ENCODE measurements at places on chromosomes 6 and 20.

DNA sequence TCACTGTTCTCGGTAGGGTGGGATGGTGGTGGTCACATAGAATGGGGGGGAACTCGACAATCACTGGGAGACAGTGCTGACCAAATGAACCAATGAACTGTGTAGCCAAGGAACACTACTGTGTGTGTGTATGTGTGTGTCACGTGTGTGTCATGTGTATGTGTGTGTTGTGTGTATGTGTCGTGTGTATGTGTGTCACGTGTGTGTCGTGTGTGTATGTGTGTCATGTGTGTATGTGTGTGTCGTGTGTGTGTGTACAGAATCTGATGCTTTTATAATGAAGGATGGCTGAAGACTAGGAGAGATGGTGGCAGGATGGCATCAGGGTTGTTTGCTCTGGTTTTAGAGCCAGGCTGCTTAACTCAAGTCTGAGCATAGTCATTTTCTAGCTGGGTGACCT, 99.1 kb upstream of the DUSP22 start:
- no peak for DNase-seq
- H3K4me1 ChIP-seq, result peaks cover 18% of the 10 kb centered on the region
- H3K4me3 ChIP-seq, result no peak overlapping the region
- H3K27me3 ChIP-seq, result no peaks in the 10 kb centered on the region
- no peaks in the 10 kb centered on the region for H3K36me3 ChIP-seq

DNA sequence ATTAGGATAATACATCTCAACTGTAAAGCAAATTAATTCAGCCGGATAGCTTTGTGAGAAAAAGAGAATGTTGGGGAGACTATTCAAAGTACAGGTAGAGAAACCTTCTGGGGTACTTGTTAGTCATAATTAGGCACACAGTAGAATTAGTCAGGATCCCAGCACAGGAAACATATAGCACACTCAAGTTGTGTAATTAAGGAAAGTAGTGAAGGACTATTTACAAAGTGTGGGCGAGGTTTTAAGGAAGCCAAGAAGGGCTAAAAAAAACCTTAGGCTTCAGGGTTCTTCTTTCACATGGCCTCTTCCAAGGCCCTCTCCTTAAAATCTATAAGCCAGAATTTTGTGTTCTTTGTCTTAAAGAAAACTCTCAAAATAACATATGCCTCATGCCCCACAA, 126.7 kb downstream of the RTN4IP1 start:
- H3K4me1 ChIP-seq, result no peaks in the 10 kb centered on the region
- H3K27me3 ChIP-seq, result peaks cover 19% of the 10 kb centered on the region
- no peak overlapping the region for H3K4me3 ChIP-seq
- H3K36me3 ChIP-seq, result no peaks in the 10 kb centered on the region

- DNase-seq, result no peak
- no peaks in the 10 kb centered on the region for H3K36me3 ChIP-seq
- H3K4me1 ChIP-seq, result peaks cover 5% of the 10 kb centered on the region
- no peak overlapping the region for H3K27ac ChIP-seq
- no peak overlapping the region for H3K4me3 ChIP-seq
These were observed 26.8 kb upstream of the SLC9A8 start for GRCh38 chr20:49785852-49786175.

DNA sequence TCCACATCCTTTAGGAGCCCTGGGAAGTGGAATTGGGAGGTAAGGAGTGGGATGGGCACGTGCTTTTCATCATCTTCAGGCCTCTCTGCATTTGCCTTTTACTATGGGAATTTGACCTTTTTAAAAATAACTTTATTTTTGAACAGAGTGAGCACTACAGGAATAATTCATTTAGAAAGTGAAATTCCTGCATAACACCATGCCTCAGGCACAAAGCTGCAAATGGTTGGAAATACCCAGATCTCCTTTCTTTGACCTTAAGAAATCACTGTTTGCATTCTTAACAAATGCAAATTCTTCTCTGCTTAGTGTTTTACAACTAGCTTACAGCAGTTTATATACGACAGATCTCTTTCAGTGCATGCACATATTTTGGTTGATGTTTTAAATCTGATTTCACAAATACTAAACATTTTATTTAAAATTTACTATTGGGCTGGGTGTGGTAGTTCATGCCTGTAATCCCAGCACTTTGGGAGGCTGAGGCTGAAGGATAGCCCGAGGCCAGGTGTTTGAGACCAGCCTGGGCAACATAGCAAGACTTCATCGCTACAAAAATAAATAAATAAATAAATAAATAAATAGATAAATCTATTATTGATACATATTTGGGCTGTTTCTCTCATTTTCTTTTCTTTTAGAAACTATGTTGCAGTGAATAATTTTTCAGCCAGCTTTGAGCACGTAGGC, 24.5 kb downstream of the CST8 start:
- no peaks in the 10 kb centered on the region for H3K27me3 ChIP-seq
- no peaks in the 10 kb centered on the region for H3K4me1 ChIP-seq
- H3K36me3 ChIP-seq, result no peaks in the 10 kb centered on the region
- no peak overlapping the region for H3K4me3 ChIP-seq
- H3K27ac ChIP-seq, result no peak overlapping the region

DNA sequence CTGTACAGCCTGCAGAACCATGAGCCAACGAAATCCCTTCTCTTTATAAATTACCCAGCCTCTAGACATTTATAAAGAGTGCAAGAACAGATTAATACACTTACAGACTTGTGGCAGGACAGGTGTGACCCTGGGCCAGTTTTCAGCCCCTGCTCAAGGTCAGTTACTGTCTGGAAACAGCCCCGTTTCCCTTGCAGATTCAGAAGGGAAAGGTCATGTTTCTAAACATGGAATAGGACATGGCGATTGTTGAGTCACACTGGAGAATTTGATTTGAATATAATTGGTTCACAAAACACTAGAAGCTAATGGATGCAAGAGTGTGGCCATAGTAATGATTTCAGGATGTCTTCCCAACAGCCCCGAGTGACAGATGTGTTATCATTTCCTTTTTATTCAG, 248.8 kb downstream of the DLL1 start:
- H3K36me3 ChIP-seq, result no peaks in the 10 kb centered on the region
- peak overlapping the region; percentile 71 for H3K27ac ChIP-seq
- H3K27me3 ChIP-seq, result no peaks in the 10 kb centered on the region
- no peak for DNase-seq
- H3K4me1 ChIP-seq, result peaks cover 10% of the 10 kb centered on the region

DNA sequence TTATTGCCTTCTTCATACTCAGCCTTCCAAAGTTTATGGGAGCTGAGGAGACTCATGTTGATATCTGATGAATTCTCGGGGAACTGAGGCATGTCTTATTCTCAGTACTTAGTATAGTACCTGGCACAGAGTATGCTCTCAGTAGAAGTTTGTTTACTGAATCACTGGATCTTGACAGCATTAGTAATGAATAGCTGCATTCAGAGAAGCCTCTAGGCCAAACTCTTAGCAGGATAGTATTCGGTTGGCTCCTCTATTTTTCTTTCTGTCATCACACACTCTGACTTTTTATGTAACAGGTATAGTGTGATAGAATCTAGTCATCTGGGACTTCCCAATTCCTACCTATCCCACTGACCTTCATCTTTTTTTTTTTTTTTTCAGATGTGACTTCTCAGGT, 566.4 kb upstream of the MAN1A1 start:
- H3K4me1 ChIP-seq, result no peaks in the 10 kb centered on the region
- no peaks in the 10 kb centered on the region for H3K27me3 ChIP-seq
- no peak for DNase-seq
- no peak overlapping the region for H3K27ac ChIP-seq

DNA sequence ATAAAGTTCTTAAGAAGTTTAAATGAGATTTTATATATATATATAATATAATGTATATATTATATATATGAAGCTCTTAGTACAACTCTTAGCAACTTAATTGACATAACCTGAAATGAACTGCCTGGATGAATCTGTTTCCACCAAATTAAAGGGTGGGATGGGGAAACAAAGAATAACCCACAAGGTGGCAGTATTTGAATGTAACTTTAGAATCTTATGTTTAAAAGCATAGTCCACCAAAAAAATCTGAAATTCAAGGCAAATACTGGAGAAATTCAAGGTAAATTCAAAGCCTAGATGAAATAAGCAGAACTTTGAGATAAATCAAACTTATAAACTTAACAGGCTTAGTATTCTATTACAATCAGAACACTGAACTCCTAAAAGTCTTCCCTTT, 4.4 kb upstream of the IBTK start:
- no peaks in the 10 kb centered on the region for H3K36me3 ChIP-seq
- H3K27me3 ChIP-seq, result no peaks in the 10 kb centered on the region
- no peaks in the 10 kb centered on the region for H3K4me1 ChIP-seq
- H3K4me3 ChIP-seq, result no peak overlapping the region
- no peak overlapping the region for H3K27ac ChIP-seq

GRCh38 chr6:107841275-107841670, 17.2 kb upstream of the SCML4 start:
- no peaks in the 10 kb centered on the region for H3K36me3 ChIP-seq
- no peak overlapping the region for H3K27ac ChIP-seq
- H3K4me3 ChIP-seq, result no peak overlapping the region
- H3K27me3 ChIP-seq, result no peaks in the 10 kb centered on the region

DNA sequence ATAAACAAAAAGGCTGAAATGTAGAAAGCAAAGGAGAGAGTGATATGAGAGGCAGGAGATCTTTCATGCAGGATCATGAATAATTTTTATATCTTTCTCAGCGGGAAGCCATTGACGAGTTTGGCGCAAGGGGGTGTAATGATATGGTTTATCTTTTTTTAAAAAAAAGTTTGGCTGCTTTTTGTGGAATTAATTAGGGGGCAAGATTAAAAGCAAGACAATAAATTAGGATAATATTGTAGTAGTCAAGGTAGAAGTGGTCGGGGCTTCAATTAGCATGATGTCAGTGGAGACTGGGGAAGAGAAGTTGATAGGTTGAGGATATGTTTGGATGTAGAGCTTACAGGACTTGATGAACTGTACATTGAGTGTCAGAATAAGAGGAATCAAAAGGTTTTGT, 4.0 kb downstream of the SENP6 start:
- no peak overlapping the region for H3K27ac ChIP-seq
- no peak for DNase-seq
- H3K4me1 ChIP-seq, result peaks cover 44% of the 10 kb centered on the region
- no peaks in the 10 kb centered on the region for H3K36me3 ChIP-seq
- H3K27me3 ChIP-seq, result no peaks in the 10 kb centered on the region

- no peaks in the 10 kb centered on the region for H3K36me3 ChIP-seq
- H3K4me3 ChIP-seq, result no peak overlapping the region
- DNase-seq, result no peak
These were observed 124.9 kb downstream of the KLHL32 start for GRCh38 chr6:97049253-97050011.

- H3K36me3 ChIP-seq, result no peaks in the 10 kb centered on the region
- H3K4me1 ChIP-seq, result peaks cover 11% of the 10 kb centered on the region
- H3K27ac ChIP-seq, result no peak overlapping the region
- peaks cover 34% of the 10 kb centered on the region for H3K27me3 ChIP-seq
These were observed 13.7 kb downstream of the PNPLA1 start for GRCh38 chr6:36283608-36284007.

DNA sequence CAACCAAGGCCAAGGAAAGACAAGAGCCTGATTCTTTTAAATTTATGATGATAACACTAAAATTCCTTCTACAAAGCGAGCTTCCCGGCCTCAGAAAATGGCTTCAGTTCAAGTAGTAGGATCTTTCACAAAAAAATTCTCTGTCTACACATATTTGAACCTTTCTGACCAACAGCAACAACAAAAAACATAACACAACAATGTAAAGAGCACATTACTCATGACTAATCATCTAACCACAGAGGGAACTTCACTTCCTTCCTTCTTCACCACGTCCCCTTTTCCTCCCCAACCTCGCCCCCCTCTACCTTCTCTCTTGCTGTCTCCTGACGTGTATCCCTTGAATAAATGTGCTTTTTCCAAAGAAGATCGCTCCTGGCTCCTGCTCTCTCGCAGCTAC, 228.2 kb downstream of the MYLK4 start:
- DNase-seq, result no peak
- no peaks in the 10 kb centered on the region for H3K4me1 ChIP-seq
- no peak overlapping the region for H3K27ac ChIP-seq
- no peaks in the 10 kb centered on the region for H3K27me3 ChIP-seq
- no peak overlapping the region for H3K4me3 ChIP-seq
- H3K36me3 ChIP-seq, result no peaks in the 10 kb centered on the region

DNA sequence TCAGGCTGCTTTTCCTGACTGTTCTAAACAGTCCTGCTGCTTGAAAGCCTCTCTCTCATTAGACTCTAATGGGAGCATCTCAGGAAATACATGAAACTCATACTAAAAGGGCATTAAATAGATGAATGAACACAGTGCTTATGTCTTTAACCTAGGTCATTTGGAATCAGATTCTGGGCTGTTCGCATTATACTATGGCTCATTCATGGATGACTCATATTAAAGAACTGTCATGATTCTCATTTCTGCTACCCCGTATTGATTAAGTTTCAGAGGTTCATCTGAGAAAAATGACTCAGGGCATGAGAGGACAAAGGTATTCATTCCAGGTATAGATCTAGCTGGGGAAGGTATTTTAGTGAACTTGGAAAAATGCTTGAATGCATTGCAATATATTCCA, 335.5 kb downstream of the GJA1 start:
- no peak overlapping the region for H3K27ac ChIP-seq
- H3K4me3 ChIP-seq, result no peak overlapping the region
- H3K36me3 ChIP-seq, result no peaks in the 10 kb centered on the region
- DNase-seq, result no peak
- no peaks in the 10 kb centered on the region for H3K27me3 ChIP-seq
- peaks cover 31% of the 10 kb centered on the region for H3K4me1 ChIP-seq

DNA sequence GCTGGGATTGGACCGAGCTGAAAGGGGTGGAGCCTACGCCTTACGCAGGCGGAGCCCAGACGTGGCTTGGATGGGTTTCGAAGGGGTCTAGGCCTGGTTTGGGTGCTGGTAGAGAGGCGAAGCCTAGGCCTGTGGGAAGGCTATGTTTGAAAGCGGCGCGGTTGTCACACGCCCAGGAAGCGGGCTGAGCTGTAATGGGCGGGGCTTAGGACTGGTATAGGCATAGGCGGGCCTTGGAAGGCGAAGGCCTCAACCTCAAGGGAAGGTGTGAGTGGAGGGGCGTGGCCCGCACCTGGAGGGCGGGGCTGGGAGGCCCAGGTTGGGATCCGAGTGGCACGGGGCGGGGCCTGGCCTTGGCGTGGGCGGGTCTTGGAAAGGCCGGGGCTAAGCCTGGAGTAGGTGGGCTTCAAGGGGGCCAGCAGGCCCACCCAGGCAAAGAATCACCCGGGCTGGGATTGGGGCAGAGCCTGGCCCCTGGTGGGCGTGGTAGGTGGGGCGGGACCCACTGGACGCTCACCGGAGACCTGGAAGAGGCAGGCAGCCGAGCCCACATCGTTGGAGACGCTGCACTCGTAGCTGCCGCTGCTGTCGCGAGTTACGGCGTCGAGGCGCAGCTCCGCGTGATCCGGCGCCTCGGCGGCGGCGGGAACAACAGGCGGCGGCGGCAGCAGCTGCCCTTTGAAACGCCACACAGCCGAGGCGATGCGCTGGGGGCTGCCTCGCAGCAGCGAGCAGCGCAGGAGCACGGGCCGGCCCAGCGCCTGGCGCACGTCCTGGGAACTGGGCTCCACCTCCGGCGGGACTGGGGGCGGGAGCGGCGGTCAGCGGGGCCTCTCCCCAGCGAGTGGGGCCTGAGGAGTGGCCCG, 49.0 kb downstream of the MDGA1 start:
- no peak overlapping the region for H3K27ac ChIP-seq
- DNase-seq, result no peak
- no peaks in the 10 kb centered on the region for H3K36me3 ChIP-seq
- H3K4me3 ChIP-seq, result peak overlapping the region; percentile 7
- peaks cover 24% of the 10 kb centered on the region for H3K4me1 ChIP-seq

Measured in heart right ventricle (tissue), 16 donors.